ENCODE measurements at places on chromosomes 1 and 21.

GRCh38 chr1:32496127-32496526, 31.3 kb downstream of the ZBTB8B start:
- DNase-seq: no peak

- DNase-seq: no peak
Observed at GRCh38 chr1:215744419-215744818, 177.3 kb downstream of the KCTD3 start.

- DNase-seq: no peak
Observed at GRCh38 chr1:186849826-186850225, 21.1 kb downstream of the PLA2G4A start.

DNA sequence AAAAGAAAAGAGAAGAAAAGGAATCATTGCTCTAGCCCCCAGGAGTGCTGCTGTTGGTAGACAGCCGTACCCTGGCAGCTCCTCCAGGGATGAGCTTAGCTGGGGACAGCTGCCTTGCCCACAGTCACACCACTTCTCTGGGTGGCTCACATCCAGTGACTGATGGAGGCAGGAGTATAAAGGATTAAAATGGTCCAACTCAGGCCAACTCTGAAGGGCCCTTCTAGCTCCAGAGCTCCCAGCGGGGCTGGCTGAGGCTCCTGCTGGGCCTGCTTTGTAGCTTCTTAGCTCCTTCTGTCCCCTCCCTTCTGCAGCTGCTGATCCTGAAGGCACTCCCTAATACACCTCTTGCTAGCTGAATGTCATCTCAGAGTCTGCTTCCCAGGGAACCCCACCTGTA, 4.4 kb downstream of the CITED4 start:
- no peak for DNase-seq

DNA sequence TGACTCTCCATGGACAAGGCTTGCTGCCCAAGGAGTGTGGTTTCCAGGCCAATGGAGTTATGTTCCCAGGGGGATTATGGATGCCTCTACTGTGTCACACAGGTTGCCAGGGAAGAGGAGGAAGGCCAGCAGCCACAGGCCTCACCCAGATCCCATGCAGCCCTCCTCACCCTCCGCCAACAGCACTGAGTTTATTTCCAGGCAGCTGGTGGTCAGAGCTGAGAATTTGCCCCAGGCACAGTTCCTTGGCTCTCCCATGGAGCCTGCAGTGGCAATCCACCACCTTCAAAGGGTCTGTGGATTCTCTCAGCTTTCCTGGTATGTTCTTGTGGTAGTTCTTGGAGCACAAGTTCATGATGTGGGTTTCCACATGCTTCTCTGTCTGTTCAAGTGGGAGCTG, 79.2 kb downstream of the NTNG1 start:
- DNase-seq: no peak

DNA sequence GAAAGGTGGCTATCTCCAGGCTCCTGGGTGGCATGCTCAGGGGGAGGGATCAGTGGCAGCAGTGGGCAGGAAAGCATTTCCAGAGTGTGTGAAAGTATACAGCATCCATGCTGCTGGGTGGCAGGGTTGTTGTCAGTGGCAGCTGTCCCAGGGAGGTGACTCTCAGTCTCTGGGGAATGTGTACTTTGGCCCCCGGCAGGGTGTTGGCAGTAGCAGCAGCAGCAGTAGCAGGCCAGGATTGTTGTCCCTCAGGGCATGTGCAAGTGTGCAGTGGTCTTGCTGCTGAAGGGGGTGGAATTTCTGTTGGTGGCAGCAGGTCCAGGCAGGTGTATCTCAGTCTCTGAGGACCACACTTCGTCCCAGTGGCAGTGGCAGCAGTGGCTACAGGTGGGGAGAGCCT, 71.7 kb upstream of the GUCA2B start:
- DNase-seq: peak; percentile 38

DNA sequence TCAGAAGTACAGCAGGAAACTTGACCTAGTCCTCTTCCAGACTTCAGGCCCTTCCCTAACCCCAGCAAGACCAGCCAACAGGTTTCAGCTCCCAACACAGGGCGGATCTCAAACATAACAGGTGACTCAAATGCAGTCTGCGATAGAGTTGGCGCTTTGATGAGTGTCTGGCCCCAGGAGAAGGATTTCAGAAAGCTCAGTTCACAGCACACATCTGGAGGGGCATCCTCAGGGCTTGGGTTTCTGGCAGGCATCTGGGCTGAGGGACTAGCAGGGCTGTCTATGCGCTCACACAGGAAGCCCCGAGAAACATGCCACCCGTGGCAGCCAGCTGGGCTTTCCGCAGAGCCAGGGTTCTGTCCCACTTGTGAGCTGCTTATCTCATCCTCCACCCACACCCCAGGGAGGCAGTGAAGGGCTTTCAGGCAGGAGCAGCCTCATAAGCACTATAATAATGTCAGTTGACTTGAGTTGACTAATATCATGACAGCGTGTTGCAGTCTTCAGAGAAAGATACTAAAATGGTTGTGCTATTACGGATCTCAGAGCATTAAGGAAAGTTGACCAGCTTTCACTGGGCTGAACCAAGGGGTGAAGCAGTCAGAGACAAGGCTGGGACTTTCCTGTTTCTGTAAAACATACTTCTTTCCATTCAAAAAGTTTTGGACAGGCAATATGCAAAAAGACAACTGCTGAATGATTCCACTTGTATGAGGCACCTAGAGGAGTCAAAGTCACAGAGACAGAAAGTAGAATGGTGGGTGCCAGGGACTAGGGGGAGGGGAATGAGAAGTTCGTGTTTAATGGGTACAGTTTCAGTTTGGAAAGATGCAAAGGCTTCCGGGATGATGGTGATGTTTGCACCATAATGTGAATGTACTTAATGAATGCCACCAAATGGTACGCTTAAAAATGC, 233.0 kb upstream of the IRF2BP2 start:
- DNase-seq: no peak

DNA sequence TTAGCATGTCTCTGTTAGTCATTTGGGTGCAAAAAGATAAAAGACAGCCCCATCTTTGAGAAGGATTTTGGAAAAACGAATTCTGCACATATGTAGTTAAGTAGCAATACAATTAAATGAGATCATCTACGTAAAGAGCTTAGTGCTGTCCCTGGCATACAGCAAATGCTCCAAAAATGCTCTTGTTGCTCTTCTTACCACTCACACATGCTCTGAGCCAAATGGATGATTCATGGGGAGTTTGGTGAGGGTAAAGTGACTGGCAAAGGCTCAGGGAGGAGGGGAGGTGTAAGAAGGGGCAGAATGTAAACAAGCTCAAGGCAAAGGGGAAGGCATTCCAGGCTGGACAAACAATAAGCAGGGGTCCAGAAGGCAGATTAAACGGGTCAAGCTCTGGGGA, 191.9 kb downstream of the AK5 start:
- DNase-seq: no peak

DNA sequence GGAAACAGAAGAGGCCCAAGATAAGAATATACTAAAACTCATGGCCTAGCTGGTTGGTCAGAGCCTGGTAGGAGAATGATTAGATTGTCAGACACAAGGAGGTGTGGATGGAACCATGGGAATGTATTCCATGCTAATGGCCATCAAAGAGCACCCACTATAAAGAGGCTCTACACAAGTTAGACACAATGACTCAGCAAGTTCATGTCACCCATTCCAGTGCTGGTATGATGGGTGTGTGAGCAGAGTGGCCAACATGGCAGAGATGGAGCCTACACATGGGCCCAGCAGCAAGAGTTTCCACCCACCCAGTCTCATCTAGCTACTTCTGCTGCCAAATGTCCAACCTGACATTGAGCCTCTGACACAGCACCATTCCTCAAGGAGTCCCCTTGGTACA, 97.5 kb upstream of the COG2 start:
- no peak for DNase-seq

DNA sequence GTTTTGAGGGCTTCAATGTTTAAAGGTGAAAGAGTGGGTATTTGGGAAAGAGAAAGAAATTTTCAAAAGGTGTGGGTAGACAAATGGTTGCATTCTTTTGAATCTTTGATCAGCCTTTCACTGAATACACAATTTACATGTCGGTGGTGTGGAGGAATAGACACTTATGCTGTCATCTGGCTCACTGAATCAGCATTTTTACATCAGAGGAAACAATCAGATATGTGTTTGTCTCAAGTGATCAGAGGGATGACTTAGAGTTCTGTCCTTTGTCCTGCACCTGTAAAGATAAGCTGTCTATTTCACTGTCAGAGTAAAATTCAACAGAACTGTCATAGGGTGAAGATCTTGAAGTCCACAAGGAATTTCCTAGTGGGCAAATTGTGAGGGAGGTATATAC, 170.9 kb upstream of the USP25 start:
- DNase-seq: no peak

Data from heart left ventricle (tissue), 16 donors.